ENCODE measurements at places on chromosomes 2 and 18.

- DNase-seq = no peak
Observed at GRCh38 chr2:102792568-102793208, 30.9 kb downstream of the TMEM182 start.

- no peak for DNase-seq
Observed at GRCh38 chr2:239801404-239802184, 223.5 kb downstream of the NDUFA10 start.

DNA sequence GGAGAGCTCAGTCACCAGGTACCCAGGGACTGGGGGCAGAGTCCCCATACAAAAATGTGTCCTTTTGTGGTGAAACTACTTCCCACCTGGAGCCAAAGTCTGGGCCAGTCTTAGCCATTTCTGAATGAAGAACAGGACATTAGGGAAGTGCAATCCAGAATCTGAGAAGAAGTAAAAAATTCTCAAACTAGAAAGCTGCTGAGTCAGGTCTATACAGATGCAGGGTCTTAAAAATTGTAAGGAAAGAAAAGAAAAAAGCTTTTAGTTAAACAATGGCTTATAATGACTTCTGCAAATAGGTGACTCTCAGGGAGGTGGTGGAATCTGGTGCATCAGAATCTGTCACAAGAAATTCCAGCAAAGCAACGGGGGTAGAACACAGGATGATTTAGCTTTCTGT is 13.5 kb downstream of the ZBTB7C start:
- DNase-seq = no peak

DNA sequence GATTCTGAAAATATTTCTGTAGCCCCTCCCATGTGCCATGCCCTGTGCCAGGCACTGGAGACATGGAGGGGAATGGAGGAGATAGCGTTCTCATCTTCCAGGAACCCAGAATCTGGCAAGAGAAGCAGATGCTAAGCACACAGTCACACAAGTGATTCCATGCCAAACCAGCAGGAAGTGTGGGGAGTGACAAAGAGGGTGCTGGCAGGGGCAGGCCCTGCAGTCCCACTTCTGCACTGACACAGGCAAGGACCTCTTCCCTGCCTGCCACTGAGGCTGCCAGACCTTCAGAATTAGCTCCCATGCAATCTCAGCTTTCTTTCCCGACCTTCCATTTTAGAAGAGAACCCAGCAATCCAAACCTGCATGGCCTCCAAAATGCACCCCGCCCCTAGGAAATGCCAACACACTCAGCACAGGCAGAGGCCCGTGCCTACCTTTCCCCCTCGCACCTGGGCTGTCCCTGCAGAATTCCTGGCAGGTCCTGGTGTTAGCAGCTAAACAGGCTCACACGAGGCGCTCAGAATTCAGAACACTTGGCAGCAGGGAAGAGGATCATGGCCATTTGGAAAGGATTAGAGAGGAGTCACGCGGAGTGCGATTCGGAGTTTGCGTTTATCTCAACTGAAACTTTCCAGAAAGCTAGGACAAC is 155.3 kb downstream of the MSH2 start:
- no peak for DNase-seq

DNA sequence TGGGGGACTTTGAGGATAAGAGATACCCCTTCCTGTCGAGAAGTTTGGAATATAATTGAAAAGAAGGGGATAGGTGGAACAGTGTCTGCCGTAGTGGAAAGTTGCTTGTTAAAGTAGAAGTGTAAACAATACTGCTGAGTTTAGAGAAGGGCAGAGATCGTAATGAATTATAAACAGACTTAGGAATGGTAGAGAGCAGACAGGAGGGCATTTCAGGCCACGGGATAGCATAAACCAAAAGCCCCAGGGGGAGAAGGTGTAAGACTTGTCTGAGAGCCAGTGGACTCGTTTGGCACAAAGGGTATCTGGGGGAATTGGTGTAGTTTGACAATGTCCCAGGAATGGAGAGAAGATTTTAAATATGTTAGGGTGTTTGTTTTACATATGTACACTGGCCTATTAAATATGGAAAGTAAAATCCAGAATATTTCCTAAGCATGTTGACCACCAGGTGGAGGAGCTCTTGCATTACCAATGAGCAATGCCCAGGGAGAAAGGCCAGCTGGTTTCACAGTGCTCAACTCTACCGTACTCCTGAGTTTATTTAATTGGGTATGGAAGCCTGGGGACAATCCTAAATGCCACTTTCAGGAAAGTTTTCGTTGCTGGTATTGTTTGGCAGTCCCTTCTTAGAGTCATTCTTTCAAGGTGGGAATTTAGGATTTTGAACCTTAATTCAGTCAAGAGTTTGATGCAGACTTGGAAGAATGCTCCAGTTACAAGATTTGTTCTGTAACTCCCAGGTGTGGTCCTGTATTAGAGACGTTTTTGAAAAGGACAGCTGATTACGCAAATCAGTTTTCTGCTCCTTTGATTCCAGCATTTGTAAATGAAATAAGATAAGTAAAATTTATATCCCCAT is 7.5 kb downstream of the COPS8 start:
- no peak for DNase-seq

GRCh38 chr18:63266888-63267790 is 52.4 kb downstream of the BCL2 start:
- no peak for DNase-seq

- no peak for DNase-seq
Observed at GRCh38 chr2:85830645-85831044, 58.1 kb downstream of the ST3GAL5 start.

DNA sequence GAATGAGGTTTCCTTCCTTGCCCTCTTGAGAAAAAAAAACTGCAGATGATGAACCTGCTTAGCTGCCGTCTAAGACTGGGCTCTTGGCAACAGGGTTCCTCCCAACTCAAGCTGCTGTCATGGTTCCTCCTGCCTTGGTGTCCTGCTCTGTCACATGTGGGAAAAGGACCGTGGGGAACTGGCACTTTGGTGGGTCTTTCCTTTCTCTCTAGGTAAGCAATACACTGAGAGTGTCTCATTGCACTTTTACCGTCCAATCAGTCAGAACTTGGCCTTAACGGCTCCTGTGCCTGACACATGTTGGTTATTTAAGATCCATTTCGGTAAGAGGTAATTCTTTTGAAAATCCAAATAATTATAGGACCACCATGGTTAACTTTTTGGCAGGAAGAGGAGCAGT is 60.8 kb upstream of the RNF152 start:
- DNase-seq = no peak

DNA sequence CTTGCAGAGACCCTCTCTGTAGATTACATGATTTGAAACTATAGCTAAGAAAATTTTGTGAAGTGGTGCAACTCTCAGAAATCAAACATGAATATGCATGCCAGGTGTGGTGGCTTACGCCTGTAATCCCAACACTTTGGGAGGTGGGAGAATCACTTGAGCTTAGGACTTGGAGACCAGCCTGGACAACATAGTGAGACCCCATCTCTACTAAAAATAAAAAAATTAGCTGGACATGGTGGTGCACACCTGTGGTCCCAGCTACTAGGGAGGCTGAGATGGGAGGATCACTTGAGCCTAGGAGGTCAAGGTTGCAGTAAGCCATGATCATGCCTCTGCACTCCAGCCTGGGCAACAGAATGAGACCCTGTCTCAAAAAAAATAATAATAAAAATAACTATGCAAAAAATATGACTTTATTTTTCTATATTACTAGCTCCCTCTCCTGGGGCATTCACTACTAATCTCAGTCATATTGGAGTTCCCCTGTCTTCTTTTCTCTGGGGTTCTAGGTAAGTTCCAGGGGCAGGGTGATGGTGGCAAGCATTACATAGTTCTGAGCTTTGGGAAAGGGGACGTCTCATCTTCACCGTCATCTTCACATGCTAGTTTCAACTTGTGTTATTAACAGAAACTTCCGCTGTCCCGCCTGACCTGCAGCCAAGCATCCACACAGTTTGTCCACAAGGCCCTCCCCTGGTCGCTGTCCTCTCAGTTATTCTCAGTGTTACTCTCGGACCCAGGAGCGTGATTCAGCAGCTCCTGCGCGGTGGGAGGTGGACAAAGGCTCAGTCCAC is 96.8 kb upstream of the MBOAT2 start:
- DNase-seq = no peak

- no peak for DNase-seq
Observed at GRCh38 chr2:119859528-119859927, 99.8 kb downstream of the PTPN4 start.

DNA sequence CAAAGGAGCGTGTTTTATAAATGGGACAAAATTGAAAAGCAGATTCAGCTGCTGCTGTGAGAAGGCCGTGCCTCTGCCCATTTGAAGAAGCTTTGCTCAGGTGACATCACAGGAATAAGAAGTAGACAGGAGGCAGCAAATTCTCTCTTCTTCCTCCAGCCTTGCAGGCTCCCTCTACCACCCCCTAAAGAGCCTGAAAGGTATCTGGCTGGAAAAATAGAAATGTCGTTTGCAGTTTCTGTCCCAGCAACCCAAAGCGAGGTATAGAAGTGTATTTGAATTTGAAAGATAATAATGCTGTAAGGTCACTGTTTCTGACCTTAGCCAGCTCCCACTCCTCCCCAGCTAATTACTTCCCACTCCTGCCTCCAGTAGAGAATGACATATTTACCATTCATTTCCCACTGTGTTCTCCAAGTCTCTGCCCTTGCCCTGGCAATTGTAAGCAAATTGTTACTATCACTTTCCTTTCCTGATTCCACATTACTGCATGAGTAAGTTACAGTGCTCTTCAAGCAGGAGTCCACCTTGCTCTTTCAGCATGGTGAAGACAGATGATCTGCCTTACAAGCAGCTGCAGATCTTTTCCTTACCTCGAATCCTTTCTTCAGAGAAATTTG is 56.8 kb upstream of the RASGRP3 start:
- no peak for DNase-seq

- no peak for DNase-seq
Observed at GRCh38 chr2:56117764-56118163, 66.0 kb upstream of the CCDC85A start.

DNA sequence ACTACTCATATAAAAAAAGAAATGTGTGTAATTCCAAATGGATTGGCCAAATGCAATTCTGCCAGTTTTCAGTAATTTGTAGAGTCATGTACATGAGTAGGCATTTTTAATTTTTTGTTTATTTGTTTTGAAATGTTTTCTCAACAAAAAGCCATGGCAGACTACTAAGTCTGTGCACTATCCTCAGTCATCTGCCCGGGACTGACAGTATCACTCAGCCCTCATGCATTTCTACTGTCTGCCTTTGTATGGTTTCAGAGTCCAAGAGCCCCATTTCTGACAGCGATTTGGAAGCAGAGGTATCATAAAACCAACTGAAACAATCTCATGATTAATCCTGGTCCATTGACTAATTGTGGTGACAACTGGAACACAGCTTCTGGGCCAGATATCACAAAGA is 109.9 kb upstream of the NYAP2 start:
- DNase-seq = no peak

- no peak for DNase-seq
Observed at GRCh38 chr2:172623249-172623965, 67.5 kb downstream of the PDK1 start.

GRCh38 chr2:144376926-144377325 is 143.0 kb downstream of the ZEB2 start:
- no peak for DNase-seq

- DNase-seq = no peak
Observed at GRCh38 chr18:62379051-62379450, 53.9 kb downstream of the TNFRSF11A start.

DNA sequence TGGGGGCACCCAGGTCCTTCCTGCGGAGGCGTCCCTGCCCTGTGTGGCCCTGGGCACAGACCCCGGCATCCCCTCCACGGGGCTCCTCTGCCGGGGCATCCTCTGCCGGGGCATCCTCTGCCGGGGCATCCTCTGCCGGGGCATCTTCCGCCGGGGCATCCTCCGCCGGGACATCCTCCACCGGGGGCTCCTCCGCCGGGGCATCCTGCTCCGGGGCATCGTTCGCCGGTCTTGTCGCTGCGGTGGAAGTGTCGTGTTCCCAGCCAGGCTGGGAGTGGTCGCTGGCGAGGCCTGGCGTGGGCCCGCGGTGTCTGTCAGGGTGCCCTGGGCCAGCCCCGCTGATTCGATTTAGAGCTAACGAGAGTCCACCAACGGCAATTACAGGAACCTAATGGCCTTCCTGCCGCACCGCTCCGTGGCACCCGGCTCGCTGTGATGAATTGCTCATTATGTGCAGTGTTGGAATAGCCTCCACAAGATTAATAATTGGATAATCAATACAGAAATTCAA is 115.1 kb downstream of the NFATC1 start:
- DNase-seq = no peak

- peak; percentile 44 for DNase-seq
Observed at GRCh38 chr2:143640826-143641225, 511.6 kb downstream of the ARHGAP15 start.
